ENCODE measurements at places on chromosomes 13 and 19.

DNA sequence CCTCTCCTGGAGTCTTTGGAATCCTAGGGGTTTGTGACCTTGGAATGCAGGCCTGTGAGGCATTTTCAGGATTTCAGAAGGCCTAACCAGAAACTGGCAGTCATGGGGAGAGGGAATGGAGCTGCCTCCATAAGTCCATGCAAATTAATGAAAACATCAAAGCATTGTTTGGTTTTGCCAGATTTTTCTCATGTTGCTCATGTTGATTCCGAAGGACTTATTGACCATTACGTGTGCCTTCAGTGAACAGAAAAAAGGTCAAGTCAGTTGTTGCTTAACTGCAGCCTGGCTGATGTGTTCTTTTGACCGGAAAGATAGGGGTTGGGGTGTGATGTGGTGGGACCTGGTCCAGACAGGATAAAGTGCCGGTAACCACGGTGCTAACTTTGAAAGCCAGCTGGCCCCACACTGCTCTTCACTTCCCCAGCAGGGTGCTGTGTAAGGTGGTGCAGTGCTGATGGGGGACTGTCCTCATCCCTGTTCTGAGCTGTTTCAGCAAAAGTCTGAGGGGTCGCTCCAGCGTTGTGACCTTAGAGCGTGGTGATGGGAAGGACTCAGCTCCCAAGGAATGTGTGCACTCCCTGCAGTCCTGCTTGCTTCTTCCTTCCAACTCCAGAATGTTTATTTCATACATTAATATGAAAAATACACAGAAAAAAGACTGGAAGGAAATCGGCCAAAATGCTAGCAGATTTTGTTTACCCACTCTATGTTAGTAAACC is 3.5 kb downstream of the RNF113B start:
- DNase-seq = peak; percentile 75

- no peak for DNase-seq
These were observed 151.4 kb downstream of the PDS5B start for GRCh38 chr13:32737679-32738078.

DNA sequence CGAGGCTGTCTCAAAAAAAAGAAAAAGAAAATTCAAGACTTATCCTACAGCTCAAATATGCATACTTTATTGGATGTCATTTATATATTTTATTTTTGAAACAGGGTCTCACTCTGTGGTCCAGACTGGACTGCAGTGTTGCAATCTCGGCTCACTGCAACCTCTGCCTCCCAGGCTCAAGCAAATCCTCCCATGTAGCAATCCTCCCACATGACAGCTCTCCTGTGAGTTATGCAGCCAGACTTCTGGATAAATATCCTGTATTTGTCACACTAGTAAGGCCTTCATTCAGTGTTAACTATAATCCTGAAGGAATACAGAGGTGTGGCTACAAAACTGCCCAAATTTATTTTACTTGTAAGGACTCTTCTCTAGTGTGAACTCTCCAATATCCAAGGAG is 7.2 kb downstream of the ZNF552 start:
- no peak for DNase-seq

- DNase-seq = no peak
These were observed 219.1 kb downstream of the IRS2 start for GRCh38 chr13:109567315-109567714.

DNA sequence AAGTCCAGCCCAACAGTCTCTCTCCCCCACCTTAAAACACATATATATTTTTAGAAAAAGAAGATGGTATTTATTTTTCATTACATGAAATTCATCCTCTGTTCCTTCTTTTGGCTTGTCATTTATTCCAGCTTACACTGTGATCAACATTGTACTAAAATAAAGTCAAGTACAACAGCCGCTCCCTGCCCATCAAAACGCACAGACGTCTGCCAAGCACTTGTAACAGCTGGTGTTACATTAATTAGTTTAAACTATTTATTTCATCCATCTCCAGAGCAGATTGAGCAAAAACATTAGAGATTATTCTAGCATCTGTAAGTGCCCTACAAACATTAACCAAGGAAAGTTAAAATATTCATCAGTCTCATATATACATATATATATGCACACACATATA is 350.5 kb downstream of the DACH1 start:
- DNase-seq = no peak

DNA sequence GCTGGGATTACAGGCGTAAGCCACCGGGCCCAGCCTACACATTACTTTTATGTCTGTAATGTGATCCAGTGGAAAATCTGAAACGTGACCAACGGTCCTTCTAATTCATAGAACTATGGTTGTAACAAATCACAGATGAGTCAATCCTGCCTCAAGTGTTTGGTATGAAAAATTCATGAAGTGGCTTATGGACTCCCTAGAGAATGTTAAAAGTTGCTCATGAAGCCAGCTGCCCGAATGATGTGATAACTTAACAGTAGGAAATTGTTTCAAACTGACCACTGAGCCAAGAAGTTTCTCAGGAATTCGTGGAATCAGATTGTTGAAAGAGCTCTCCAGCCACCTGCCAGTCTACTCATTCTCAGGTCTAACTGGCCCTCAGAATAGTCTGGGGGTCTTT is 59.4 kb upstream of the FARP1 start:
- peak; percentile 93 for DNase-seq

- no peak for DNase-seq
These were observed 1.3 kb downstream of the RGS9BP start for GRCh38 chr19:32676895-32677359.

DNA sequence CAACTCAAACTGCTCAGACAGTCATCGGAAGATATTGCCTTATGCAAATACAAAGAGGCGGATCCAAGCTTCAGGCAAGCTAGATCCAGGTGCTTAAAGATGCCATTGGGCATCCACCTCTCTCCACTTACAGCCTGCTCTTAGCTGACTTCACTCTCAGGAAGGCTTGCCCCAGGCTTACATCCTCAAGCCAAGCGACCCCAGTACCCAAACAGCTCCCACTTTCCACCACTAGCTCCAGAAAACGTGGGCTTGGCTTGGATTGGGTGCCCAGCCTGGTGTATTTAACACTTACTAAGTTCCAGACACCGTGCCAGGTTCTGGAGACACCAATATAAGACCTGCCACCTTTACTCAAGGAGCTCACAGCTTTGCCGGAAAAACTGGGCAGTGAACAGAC is 142.1 kb upstream of the VSTM2B start:
- DNase-seq = no peak

DNA sequence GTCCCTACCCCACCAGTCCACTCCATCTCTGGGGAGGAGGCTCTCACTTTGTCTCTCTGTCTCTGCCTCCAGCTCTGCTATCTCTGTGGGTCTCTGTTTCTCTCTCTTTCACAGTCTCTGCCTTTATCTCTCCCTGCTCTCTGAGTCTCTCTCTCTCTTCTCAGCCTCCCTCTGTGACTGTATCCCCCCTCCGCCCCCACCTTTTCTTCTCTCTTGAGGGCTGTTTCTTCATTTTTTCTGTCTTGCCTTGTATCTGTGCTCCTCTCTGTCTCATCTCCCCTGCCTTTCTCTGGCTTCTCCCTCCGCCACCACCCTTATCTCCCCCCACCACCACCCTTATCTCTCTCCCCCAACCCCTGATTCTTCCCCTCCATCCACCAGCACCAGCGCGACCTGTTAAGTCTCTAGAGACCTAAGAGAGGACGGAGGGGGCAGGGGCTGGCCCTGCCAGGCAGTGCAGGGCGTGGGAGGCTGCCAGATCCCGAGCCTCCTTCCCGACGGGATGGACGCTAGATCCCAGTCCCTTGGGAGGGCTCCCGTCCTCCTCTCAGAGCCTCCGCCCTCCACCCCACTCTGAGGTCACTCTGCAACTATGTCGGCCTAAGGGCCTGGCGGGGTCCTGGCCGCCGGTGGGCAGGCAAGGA is 1.0 kb downstream of the AXL start:
- no peak for DNase-seq

DNA sequence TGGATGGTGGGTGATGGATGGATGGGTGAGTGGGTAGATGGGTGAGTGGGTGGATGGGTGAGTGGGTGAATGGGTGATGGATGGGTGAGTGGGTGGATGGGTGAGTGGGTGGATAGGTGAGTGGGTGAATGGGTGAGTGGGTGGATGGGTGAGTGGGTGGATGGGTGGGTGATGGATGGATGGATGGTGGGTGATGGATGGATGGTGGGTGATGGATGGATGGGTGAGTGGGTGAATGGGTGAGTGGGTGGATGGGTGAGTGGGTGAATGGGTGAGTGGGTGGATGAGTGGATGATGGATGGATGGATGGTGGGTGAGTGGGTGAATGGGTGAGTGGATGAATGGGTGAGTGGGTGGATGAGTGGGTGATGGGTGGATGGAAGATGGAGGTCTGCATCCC is 2.8 kb downstream of the SMIM24 start:
- no peak for DNase-seq

GRCh38 chr13:48977973-48978372 is 2.3 kb downstream of the FNDC3A start:
- DNase-seq = peak; percentile 11

GRCh38 chr19:18366021-18366435 is 19.9 kb upstream of the GDF15 start:
- no peak for DNase-seq

- DNase-seq = no peak
These were observed 620.2 kb downstream of the EFNB2 start for GRCh38 chr13:105915146-105915850.

DNA sequence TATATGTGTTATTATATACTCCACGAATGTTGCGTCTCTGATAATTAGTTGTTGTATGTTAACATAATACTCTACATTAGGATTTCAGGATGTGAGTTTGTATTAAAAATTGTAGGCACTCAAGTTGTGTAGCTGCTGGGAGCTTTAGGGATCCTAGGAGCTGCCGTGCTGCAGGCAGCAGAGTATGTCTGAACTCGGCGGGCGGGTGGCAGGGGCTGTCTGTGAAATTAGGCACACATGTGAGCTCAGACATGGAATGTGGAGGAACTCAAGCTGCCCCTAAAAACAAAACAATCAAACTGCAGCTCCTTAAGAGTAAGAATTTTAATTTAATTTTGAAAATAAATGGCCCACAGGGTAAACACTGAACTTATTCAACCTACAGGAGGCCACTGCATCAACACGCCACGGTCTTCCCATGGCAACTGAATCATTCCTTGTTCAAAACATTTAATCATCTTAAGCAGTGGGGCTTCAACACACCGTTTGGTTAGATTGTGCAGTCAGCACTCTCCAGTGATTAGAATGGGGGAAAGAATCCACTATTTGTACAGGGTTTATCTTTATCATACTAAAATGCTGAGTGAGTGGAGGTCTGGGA is 22.7 kb downstream of the SERTM1 start:
- DNase-seq = no peak

DNA sequence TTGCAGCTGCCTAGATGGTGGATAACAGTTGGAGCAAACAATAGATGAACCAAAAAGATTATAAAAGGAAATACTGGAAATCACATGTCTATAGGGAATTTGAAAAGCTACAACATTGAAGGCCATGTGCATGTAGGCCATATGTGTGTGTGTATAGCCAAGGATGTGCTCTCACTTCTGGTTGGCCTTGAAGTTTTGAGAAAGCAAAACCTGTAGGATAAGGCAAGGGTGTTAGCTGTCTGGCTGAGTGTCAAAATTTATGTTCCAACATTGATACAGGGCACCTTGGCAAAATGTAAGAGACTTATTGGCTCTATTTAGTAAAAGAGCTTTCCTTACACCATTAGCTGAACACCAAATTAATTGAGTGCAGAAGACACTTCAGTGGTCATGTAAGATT is 1723.6 kb upstream of the PCDH20 start:
- no peak for DNase-seq

DNA sequence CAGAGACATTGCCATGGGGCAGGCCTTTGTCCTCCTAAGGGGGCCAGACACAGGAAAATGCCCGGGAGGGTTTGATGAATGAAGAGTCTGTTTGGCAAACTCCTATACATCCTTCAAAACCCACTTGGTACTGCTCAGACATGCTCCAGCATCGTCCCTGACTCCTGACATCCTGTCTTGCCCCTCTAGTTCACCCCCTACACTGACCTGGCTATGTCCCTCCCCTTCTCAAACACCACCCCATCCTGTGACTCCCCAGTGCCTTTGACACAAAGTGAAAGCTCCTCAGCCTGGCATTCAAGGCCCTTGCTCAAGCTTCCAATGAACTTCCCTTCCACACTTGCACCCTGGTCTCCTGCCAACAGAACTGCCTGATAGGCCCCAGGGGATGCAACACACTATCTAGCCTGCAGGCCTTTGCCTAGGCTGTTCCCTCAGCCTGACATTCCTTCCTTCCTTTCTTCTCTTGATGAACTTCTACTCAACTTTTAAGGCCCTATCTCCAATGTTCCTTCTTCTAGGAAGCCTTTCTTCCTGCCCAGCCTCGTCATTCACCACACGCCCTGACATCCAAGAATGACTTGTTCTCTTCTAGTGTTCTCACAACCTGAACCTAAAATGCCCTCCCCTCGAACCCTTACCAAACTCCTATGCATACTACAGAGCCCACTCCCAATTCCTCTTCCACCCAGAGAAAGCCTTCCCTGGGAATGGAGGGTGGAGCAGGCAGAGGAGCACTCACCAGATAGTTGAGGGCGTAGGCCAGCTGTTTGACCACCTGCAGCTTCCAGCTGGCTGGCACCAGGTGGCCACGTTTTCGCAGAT is 12.4 kb downstream of the JAK3 start:
- DNase-seq = no peak

GRCh38 chr19:53158119-53158656 is 665 bp downstream of the ZNF347 start:
- no peak for DNase-seq

DNA sequence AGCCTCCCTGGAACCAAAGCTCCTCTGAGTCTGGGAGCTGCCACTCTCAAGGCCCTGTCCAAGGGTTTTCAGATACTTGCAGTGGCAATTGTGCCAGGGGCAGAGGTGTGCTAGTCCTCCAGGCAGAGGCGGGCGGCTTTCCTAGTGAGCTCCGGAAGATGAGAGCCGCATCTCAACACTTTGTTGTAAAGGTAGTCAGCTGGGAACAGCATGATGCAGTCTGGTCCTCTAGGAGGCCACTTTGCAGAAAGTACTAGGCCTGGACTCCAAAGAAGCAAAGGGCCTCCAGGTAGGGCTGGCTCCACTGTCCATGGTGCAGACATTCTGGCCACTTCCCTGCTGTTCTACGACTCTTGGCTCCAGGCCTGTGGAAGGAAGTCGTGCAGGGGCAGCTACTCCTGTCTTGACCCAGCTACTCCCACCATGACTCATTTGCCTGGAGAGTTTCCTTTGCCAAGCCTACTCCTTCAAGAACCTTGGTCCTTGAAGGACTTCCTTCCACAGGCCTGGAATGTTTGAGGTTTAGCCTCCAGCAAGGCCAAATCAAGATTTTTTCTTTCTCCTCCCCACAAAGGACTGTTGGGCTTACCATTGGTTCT is 9.9 kb upstream of the ZNF536 start:
- peak; percentile 44 for DNase-seq
